ENCODE measurements at places on chromosomes 7 and 10. TPM values are rescaled to one million over a fixed set of nuclear protein-coding genes. Genes with fewer than 3 reads are reported as not detected.

The ADAM22 gene
- 2.7 TPM for total RNA-seq

The LIPK gene
- total RNA-seq, result not detected

The MKX gene
- total RNA-seq, result 1.6 TPM

The NET1 gene
- total RNA-seq, result 46.7 TPM

The HOXA9 gene
- total RNA-seq, result 1.7 TPM

The ABCB4 gene
- total RNA-seq, result not detected

GRCh38 chr7:43456200-43456599 lies 126.7 kb upstream of the STK17A start:
- no peak overlapping the region for H3K27ac ChIP-seq
- H3K27me3 ChIP-seq, result no peaks in the 10 kb centered on the region
- DNase-seq, result no peak
- no peak overlapping the region for H3K4me3 ChIP-seq

GRCh38 chr10:58400609-58401008 lies 15.4 kb downstream of the TFAM start:
- H3K4me1 ChIP-seq, result no peaks in the 10 kb centered on the region
- peaks cover 24% of the 10 kb centered on the region for H3K36me3 ChIP-seq
- no peak overlapping the region for H3K4me3 ChIP-seq
- no peaks in the 10 kb centered on the region for H3K27me3 ChIP-seq
- no peak for DNase-seq
- no peak overlapping the region for H3K27ac ChIP-seq

- no peaks in the 10 kb centered on the region for H3K4me1 ChIP-seq
- no peaks in the 10 kb centered on the region for H3K27me3 ChIP-seq
- H3K27ac ChIP-seq, result no peak overlapping the region
- no peak for DNase-seq
- H3K4me3 ChIP-seq, result no peak overlapping the region
These were observed 110.1 kb upstream of the POM121L12 start for GRCh38 chr7:52925332-52925731.

DNA sequence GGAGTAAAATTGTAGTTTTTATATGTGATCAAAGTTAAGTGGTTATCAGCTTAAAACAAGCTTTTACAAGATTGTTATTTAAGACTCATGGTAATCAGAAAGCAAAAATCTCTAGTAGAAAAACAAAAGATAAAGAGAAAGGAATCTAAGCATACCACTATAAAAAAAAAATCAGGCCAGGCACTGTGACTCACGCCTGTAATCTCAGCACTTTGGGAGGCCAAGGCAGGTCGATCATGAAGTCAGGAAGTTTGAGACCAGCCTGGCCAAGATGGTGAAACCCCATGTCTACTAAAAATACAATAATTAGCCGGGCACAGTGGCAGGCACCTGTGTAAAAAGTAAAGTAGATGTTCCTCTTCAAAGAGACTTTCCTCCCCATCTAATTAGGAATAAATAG lies 265.9 kb upstream of the NRP1 start:
- H3K27ac ChIP-seq, result no peak overlapping the region
- no peak overlapping the region for H3K4me3 ChIP-seq
- no peaks in the 10 kb centered on the region for H3K4me1 ChIP-seq
- H3K36me3 ChIP-seq, result no peaks in the 10 kb centered on the region
- no peak for DNase-seq

- no peaks in the 10 kb centered on the region for H3K36me3 ChIP-seq
- no peaks in the 10 kb centered on the region for H3K4me1 ChIP-seq
- H3K27me3 ChIP-seq, result no peaks in the 10 kb centered on the region
- no peak for DNase-seq
- H3K27ac ChIP-seq, result no peak overlapping the region
These were observed 131.5 kb upstream of the ACBD5 start for GRCh38 chr10:27372095-27372494.

DNA sequence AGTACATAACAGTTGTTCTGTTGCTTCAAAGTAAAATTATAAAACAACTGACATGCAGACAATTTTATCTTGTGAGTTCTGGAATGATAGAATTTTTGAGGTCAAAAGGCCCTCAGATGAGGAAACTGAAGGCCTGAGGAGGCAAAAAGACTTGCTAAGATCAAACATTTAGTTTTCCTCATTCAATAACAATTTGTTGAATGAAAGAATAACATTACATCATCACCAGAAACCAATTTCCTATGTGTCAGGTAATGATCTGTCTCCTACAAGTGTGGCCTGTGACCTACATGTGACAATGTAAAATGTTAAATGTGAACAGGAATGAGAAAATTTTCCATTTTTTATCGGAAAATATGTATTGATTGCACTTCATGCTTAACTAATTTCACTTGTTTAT lies 16.6 kb upstream of the ASB4 start:
- no peaks in the 10 kb centered on the region for H3K36me3 ChIP-seq
- H3K27ac ChIP-seq, result no peak overlapping the region
- H3K4me3 ChIP-seq, result no peak overlapping the region
- peaks cover 13% of the 10 kb centered on the region for H3K4me1 ChIP-seq
- no peaks in the 10 kb centered on the region for H3K27me3 ChIP-seq
- DNase-seq, result no peak

- DNase-seq, result peak; percentile 80
- no peaks in the 10 kb centered on the region for H3K27me3 ChIP-seq
- no peak overlapping the region for H3K4me3 ChIP-seq
- H3K36me3 ChIP-seq, result no peaks in the 10 kb centered on the region
- peaks cover 83% of the 10 kb centered on the region for H3K4me1 ChIP-seq
These were observed 14.6 kb upstream of the AQP1 start for GRCh38 chr7:30896783-30897637.

All from lower lobe of right lung (tissue), 2 donors.